Left ventricle myocardium inferior (tissue), 1 donor: ENCODE measurements at places on chromosomes 2 and 18. TPM values are rescaled to one million over a fixed set of nuclear protein-coding genes. Genes with fewer than 3 reads are reported as not detected.

SERPINB10 gene
- not detected for total RNA-seq

SLC9A4 gene
- total RNA-seq = not detected

IHH gene
- total RNA-seq = not detected

NRP2 gene
- 7.6 TPM for total RNA-seq

MYO1B gene
- total RNA-seq = 16.2 TPM

DOK6 gene
- 0.96 TPM for total RNA-seq

ACADL gene
- 1.3 TPM for total RNA-seq

ANTXR1 gene
- 23.3 TPM for total RNA-seq

OST4 gene
- 354 TPM for total RNA-seq

MERTK gene
- total RNA-seq = 4.7 TPM

SNORC gene
- 1.0 TPM for total RNA-seq

CAVIN2 gene
- total RNA-seq = 93.9 TPM

KIAA2012 gene
- not detected for total RNA-seq

CYP27A1 gene
- total RNA-seq = 6.7 TPM

RFTN2 gene
- total RNA-seq = 5.6 TPM

PLGLB2 gene
- 1.3 TPM for total RNA-seq

HOXD8 gene
- 0.14 TPM for total RNA-seq

AQP12B gene
- total RNA-seq = not detected

PDE11A gene
- 2.5 TPM for total RNA-seq

PDCD1 gene
- 3.3 TPM for total RNA-seq

C2orf81 gene
- 0.82 TPM for total RNA-seq

TMEM37 gene
- total RNA-seq = 2.4 TPM

PPP1R1C gene
- total RNA-seq = 33.1 TPM

CYTIP gene
- total RNA-seq = 0.82 TPM

ODC1 gene
- 41.7 TPM for total RNA-seq

VIT gene
- 8.5 TPM for total RNA-seq

TPRKB gene
- total RNA-seq = 30.6 TPM

G6PC2 gene
- not detected for total RNA-seq

NT5C1B gene
- total RNA-seq = not detected

CERKL gene
- total RNA-seq = not detected

MC5R gene
- total RNA-seq = not detected

CHRNG gene
- not detected for total RNA-seq

RAB27B gene
- 0.16 TPM for total RNA-seq
